ENCODE measurements at places on chromosomes 1 and 21.

- DNase-seq = no peak
Observed at GRCh38 chr1:159430985-159431384, 1.0 kb upstream of the OR10J4 start.

DNA sequence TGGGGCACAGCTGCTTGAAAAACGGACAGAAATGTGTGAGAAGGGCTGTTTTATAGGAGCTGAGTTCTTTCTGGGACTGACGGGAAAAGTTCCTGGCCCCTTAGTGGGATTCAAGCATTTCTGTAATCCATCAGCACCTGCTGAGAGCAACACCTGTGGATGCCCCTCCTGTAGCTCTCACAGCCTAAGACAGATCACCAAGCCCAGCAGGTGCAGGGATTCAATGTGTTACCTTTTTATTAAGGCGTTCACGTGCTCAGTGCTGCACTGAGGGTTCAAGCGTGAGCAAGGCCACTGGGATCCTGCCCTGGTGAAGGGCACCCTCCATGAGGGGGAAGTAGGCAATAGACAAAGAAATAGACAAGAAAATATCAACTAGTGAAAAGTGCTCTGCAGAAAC, 14.9 kb downstream of the OLFML2B start:
- DNase-seq = no peak

GRCh38 chr1:67839826-67840225, 6.6 kb upstream of the GNG12 start:
- no peak for DNase-seq

DNA sequence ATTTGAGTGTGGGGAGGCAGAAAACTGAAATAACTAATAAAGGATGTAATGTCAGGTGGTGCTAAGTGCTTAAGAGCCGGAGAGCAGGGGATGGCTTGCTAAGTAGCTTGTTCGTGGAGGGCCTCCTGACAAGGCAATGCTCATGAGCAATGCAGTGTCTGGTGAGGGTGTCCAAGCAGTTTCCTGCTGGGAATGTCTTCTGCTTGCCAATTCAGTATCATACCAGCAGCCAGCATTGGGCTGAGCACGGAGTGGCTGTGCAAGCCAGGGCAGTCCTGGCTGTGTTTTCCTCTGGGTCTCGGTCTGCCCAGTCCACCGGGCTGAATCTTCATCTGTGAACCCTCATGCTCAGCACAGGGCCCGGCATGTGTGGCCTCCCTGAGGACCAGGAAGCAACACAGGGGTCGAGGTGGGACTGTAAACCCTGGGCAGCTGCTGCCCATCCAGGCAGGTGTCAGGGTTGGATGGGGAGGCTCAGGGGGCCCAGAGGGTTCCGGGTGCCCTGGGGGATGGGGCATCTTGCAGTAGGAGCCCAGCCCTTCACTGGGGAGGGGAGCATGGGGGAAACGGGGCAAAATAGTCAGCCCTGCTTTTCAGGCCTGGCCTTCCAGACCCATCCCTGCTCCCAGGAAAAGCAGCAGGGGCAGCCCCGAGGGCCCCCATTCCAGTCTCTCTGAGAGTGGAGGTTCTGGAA, 27.5 kb downstream of the EDN2 start:
- DNase-seq = no peak

- no peak for DNase-seq
Observed at GRCh38 chr1:68917456-68917855, 420.6 kb upstream of the DEPDC1 start.
